GM19239 (cell line): ENCODE measurements at places on chromosomes 4 and X.

DNA sequence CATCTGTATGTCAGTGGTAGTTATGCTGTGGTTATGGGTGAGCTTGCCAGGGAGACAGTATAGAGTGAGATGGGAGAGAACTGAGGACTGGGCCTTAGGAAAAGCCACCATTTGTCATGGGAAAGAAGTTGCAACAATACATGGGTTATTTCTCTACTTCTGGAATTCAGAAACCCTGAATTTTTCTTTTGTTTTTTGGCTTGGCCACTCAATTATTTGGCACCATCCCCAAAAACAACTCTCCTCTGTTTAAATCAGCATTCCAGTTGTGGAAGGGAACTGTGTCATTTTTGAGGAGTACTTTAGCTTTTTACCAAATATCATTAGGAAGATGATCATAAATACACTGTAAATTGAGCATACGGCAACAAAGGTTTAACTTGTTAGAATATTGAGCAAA is 41.1 kb upstream of the ACSL4 start:
- DNase-seq = no peak

DNA sequence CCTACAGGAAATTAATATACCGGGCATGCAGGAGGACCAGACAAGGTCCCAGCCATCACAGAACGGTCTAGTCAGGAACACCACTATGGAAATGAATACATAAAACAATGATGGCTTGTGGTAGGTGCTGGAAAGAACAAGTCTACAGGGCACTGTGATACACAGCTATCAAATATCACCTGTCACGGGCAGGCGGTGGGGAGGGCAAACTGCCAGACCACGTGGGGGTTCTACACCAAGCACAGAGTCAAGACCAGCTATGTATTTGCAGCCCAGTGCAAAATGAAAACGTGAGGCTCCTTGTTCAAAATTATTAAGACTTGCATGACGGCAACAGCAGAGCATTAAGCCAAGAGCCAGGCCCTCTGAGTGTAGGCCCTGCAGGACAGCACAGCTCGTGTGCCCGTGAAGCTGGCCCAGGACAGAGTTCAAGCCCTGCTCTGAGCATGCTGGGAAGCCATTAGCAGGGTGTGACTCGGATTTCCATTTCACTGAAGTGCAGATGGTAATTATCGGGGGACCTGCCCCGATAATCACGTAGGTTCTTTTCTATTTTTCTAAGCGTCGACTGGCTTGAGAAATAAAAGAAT is 83.6 kb downstream of the JAKMIP1 start:
- no peak for DNase-seq

DNA sequence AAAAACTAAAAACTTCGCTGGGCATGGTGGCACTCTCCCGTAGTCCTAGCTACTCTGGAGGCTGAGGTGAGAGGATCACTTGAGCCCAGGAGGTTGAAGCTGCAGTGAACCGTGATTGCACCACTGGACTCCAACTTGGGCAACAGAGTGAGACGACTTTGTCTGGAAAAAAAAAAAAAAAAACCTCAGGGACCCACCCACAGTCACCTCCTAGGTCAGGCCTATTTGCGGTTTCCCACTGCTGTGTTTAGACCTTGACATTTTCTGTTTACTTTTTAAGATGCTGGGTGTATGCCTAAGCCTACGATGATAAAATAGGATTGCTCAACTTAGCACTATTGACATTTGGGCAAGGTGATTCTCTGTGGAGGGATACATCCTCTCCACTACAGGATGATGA is 197.4 kb upstream of the TBL1X start:
- DNase-seq = no peak

- DNase-seq = no peak
Observed at GRCh38 chr4:121129606-121130325, 34.4 kb downstream of the TNIP3 start.

- no peak for DNase-seq
Observed at GRCh38 chr4:7422151-7422897, 12.4 kb downstream of the PSAPL1 start.

DNA sequence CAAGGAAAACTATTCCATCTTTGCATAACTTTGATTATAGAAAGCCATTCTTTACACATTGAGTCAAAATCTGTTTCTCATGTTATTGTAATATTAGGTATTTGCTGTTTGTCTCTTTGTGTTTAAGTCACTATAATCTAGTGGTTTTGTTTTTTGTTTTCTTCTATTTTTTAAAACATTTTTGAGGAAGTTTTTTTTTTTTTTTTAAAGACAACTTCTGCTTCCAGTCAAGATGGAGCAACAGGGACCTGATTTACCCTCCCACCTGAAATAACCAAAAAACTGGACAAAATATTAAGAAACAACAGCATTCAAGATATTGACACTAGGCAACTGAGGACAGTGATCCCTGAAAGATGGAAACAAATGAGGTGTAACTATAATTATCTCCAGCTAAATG is 18.4 kb upstream of the NSUN7 start:
- no peak for DNase-seq

DNA sequence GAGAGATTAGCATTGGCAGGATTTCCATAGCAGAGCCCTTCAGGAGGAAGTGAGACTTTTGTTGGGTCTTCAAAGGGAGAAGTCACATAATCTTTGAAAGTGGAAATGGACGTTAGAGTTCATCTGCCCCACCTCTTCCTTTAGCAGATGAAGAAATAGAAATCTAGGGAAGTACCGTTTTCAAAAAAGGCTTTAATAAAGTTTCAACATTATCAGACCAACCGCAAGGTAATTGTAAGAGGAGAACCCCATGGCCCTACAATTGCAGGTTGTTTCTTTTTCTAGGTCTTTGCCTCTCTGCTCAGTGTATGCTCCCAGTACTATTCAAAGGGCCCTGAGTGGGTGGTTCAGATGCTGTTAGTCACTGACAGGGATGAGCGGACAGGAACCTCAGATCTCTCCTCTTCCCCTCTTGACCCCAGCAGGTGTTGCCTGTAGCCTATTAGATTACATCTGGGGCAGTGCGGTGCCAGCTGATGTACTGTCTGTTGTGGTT is 48.6 kb upstream of the AP1S2 start:
- DNase-seq = no peak

- DNase-seq = no peak
Observed at GRCh38 chr4:1766106-1767060, 26.7 kb upstream of the FGFR3 start.

- no peak for DNase-seq
Observed at GRCh38 chrX:50333308-50333707, 128.7 kb downstream of the CCNB3 start.

DNA sequence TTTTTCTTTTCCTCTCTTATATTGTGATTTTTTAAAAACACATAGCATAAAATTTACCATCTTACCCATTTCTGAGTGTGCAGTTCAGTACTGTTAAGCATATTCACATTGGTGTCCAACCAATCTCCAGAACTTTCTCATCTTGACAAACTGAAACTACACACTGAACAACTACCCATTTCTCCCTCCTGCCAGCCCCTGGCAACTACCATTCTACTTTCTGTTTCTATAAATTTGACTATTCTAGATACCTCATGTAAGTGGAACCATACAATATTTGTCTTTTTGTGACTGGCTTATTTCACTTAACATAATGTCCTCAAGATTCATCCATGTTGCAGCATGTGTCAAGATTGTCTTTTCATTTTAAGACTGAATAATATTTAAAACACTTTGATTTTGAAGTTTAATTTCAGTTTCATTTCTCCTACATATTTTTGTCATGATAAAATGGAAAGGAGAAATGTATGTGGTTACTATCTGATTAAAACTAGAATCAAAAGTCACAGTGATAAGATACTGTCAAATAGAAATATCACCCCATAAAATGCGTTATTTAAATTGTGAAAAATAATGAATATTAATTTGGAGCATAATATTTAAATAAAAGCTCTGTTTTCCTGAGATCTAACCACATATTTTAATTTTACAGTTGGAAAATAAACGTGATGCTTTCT is 122.8 kb downstream of the DIPK2B start:
- DNase-seq = no peak

DNA sequence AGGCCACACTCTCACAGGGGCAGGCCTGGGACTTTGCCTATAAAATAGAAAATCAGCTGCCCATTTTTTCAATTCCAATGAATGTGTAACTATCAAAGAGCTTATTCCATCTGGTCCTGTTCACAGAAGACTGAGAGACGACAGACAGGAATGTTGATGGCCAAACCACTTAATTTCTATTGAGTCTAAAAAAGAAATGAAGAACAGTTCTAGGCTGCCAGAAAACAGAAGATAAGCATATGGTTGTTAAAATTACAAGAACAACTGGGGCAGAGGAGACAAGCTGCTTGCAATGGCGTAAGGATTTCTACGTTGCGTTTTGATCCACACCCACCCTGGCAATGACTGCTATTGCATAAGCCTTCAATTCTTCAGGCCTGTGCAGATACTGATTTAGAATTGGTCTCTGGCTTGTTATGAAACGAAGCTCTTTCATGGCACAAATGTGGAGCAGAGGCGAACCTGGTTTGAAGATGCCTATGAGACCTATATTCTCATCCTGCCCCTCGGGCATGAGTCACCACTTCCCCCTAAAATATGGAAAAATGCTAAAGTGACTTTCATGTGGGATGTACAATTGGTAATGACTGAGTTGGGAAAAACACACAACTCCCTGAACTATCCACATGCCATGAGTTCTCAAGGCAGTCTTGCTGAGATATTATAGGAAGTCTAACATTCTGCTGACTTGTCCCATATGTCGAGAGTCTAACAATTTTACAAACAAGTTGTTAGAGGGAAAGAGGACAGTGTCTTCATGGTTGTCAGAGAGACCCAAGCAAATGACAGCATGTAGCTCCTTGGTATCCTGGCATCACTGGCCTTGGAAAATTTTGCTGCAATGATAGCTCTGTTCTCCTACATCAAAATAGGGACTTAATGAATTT is 37.9 kb upstream of the SORBS2 start:
- no peak for DNase-seq

GRCh38 chr4:186105647-186106321 is 1.3 kb downstream of the FAM149A start:
- DNase-seq = no peak

- no peak for DNase-seq
Observed at GRCh38 chr4:128565565-128566186, 243.8 kb upstream of the JADE1 start.
